ENCODE measurements at places on chromosomes 3 and 15.

GRCh38 chr15:39022532-39023305 is 458.1 kb upstream of the RASGRP1 start:
- DNase-seq: no peak

DNA sequence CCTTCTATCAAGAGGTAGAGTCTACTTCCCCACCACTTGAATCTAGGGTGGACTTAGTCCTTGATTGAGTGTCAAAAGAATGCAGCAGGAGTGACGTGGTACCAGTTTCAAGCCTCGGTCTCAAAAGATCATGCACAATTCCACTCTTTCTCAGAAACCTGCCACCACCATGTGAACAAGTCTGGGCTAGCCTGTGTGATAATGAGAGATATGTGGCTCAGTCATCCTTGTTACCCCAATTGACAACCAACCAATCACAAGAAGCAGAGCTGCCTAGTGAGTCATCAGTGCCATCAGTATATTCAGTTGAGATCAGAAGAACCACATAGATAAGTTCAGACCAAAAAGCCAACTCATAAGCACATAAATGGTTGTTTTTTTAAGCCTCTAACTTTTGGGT is 374.5 kb downstream of the IL20RB start:
- no peak for DNase-seq

GRCh38 chr15:99680276-99680675 is 53.0 kb downstream of the LYSMD4 start:
- DNase-seq: no peak

- no peak for DNase-seq
Measured at GRCh38 chr3:158770741-158771350, 31.0 kb upstream of the MFSD1 start.

- no peak for DNase-seq
Measured at GRCh38 chr15:37094333-37094914, 5.9 kb downstream of the MEIS2 start.

DNA sequence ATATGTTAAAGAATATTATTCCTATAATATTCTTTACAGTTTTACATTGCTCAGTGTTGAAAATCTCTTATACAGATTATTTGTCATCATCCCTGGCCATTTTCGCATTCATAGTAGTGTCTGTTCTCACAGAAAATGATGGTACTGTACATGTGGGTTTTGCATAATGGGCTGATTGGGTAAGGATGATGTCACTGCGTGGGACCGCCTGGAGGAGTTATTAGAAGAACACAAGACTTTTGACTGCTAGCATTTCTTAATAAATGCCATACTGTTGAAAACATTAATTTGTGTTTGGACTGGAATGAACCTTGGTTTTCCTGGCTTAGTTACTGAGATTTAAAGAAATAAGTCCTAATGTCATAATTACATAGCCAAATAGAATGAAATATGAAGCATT is 20.3 kb downstream of the LRCH3 start:
- DNase-seq: peak; percentile 37

DNA sequence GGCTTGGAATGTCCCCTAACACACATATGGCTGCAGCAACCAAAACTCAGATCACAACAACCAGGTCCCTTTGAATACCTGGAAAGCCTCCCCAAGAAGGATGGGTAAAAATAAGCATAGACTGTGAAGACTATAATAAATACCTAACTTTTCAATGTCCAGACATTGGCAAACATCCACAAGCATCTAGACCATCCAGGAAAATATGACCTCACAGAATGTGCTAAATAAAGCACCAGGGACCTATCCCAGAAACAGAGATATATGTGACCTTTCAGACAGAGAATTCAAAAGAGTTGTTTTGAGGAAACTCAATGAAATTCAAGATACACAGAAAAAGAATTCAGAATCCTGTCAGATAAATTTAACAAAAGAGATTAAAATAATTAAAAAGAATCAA is 109.2 kb downstream of the NEDD4 start:
- DNase-seq: no peak

DNA sequence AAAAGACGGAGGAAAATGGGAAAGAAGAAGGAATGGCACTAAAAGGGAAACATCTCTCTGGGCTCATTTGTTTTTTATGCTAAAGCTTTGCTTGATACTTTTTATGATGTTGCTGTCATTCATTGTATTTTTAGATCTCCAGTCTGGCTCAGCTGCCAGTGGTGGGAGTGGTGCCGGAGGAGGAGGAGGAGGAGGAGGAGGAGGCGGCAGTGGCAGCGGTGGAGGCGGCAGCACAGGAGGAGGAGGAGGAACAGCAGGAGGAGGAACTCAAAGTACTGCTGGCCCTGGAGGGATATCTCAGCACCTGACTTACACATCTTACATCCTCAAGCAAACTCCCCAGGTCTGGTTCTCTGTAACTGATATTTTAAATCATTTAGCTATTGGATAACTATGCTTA is 49.6 kb downstream of the MAP6D1 start:
- DNase-seq: peak; percentile 23

- DNase-seq: peak; percentile 78
Measured at GRCh38 chr3:12139111-12139511, 19.6 kb downstream of the TIMP4 start.

All from NB4 (cell line).